ENCODE measurements at places on chromosomes 16 and 17.

DNA sequence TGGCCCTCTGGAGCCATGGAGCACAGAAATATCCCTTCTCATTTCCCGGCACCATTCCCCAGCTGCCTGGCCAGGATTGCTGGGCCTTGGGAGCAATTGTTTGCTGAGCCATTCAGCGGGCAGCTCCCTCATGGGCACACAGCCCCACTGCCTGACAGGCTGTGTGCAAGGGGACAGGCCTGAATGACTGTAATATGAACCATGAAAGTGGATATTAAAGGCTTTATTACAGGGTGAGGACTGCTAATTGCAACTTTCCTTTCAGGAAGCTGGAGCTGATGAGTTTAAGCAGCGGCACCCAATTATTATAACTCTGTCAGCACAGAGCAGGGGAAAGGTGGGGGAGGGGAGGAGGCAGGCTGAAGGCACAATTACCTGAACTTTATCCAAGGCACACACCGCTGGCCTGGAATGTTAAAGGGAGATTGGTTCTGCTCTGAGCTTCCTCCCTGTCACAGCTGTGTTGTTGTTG, 159.8 kb upstream of the SDK2 start:
- DNase-seq: no peak

GRCh38 chr17:14297161-14297851, 3.6 kb upstream of the HS3ST3B1 start:
- DNase-seq: no peak

DNA sequence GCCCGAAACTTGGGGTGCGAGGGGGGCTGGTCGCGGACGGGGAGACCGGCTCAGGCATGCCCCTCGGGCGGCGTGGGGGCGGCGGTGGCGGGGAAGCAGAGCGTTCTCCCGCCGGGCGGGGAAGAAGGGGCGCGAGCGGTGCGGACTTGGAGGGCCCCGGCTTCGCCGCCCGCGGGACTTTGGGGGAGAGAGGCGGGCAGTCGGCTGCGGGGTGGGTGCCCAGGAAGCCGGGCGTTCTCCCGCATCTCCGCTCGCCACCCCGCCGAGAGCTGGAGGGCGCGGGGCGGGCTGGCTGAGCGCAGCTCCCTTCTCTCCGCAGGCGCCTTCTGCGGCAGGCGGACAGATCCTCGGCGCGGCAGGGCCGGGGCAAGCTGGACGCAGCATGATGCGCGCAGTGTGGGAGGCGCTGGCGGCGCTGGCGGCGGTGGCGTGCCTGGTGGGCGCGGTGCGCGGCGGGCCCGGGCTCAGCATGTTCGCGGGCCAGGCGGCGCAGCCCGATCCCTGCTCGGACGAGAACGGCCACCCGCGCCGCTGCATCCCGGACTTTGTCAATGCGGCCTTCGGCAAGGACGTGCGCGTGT, 772 bp downstream of the NTN1 start:
- DNase-seq: peak; percentile 11

DNA sequence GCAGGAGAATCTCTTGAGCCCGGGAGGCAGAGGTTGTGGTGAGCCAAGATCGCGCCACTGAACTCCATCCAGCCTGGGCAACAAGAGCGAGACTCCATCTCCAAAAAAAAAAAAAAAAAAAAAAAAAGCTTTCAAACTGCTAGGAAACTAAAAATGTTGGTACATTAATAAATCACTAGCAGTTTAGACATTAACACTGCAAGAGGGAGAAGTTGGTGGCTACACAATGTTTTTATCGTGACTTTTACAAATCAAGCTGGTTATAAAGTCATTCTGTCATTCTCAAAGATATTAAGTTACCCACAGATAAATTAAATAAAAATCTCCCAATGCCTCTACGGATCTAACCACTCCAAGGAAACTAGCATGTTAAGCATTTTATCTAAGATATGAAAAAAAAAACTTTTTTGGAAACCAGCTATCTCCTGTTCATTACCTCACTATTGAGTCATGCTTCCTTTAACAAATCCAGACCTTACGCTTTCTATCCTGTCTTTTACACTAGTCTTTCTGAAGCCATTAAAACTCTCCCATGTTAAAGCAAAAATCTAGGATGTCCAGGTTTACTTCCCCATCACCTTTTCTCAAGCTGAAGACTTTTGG, 85.9 kb upstream of the SMURF2 start:
- DNase-seq: no peak

DNA sequence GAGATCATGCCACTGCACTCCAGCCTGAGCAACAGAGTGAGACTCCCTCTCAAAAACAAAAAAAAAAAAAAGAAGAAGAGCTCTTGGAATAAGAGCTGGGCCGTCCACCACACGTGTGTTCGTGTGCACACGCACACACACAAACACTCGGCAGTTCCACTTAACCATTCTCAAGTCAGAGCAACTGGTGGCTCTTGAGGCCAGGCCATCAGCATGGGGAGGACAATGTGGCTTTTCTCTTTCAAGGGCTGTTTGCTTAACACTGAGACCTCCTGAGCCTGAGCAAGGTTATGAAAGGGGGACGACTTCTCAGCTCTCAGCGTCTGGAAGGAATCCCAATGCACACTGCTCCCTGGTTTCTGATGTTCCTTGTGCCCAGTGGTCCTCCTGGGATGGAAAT, 444.9 kb downstream of the SOX9 start:
- DNase-seq: no peak

All from NCI-H345 (cell line).